ENCODE measurements at places on chromosomes 2 and 18.
A peak's percentile ranks its signal among the peaks of the same experiment; 100 is the strongest.

- no peak for DNase-seq
These were observed 107.2 kb downstream of the GALNT1 start for GRCh38 chr18:35688757-35689156.

- no peak for DNase-seq
These were observed 320.7 kb downstream of the MTX2 start for GRCh38 chr2:176589825-176590440.

DNA sequence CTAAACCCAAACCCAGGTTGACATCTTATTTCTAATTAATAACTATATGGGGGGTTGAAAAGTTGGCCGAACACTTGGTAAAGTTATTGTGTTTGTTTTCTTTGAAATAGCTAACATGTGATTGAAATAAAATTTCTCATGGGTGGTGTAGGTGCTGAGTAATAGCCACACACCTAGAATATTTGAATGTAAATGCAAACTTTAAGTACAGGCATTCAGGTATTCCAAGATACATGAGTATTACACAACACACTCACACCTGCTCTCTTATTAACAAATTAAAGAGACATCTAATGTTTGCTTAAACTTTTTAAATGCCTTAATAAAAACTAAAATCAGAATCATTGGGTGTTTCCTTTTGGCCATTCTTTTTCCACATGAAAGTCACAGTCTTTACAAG, 165.5 kb downstream of the EHBP1 start:
- DNase-seq = no peak

DNA sequence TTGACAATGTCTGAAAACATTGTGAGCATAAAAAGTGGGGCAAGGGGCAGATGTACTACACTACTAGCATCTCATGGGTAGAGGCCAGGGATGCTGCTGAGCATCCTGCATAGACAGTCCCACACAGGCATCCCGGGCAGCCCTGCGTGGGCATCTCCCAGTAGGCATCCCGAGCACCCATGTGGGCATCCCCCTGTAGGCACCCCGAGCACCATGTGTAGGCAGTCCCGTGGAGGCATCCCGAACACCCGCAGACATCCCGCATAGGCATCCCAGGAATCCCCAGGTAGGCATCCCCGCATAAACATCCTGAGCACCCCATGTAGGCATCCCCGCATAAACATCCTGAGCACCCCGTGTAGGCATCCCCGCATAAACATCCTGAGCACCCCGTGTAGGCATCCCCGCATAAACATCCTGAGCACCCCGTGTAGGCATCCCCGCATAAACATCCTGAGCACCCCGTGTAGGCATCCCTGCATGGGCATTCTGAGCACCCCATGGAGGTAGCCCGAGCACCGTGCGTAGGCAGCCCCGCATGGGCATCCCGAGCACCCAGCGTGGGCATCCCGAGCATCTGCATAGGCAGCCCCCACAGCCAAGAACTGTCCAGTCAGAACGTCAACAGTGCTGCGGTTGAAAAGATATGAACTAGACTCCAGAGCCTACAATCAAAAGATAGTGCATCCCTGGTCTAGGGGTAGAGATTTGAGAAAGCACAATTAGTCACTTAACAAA, 273.5 kb downstream of the NBAS start:
- DNase-seq = no peak

DNA sequence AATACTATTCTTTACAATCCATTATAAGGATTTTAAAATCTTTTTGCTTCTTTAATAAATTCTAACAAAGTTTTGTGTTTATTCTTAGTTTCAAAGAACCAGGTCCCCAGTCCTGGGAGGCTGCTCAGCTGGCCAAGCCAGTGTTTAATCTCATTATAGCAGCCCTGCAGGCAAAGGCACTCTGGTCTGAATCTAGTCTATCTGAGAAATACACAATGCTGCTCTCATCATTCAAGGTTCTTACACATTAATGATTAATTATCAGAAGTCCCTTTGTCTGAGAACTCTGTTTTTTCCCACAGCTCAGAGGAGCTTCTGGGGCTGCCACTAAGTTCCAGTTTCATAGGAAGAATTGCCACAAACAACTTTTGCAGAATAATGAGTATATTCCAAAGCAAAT, 27.7 kb downstream of the KCTD18 start:
- DNase-seq = no peak

GRCh38 chr2:18792226-18792629, 202.9 kb upstream of the NT5C1B start:
- no peak for DNase-seq

- peak; percentile 30 for DNase-seq
These were observed 45.2 kb downstream of the ADNP2 start for GRCh38 chr18:80154293-80154692.

GRCh38 chr2:163613266-163613731, 122.5 kb downstream of the FIGN start:
- DNase-seq = no peak

DNA sequence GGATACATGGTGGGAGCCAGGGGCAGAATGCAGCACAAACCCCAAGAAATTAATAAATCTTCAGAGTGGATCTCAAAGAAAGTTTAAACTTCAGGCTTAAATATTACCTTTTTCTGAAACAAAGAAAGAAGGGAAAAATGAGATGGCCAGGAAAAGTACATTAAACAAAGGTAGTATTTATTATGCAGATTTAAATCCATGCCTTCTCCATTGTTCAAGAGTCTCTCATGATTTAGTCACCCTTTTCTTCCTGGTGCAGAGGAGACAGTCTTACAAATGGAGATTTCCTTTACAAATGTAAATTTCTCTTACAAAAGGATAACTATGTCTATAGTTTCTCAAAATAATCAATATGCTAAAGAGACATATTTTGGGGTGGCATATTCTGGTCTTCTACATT, 33.4 kb upstream of the PPM1B start:
- no peak for DNase-seq

DNA sequence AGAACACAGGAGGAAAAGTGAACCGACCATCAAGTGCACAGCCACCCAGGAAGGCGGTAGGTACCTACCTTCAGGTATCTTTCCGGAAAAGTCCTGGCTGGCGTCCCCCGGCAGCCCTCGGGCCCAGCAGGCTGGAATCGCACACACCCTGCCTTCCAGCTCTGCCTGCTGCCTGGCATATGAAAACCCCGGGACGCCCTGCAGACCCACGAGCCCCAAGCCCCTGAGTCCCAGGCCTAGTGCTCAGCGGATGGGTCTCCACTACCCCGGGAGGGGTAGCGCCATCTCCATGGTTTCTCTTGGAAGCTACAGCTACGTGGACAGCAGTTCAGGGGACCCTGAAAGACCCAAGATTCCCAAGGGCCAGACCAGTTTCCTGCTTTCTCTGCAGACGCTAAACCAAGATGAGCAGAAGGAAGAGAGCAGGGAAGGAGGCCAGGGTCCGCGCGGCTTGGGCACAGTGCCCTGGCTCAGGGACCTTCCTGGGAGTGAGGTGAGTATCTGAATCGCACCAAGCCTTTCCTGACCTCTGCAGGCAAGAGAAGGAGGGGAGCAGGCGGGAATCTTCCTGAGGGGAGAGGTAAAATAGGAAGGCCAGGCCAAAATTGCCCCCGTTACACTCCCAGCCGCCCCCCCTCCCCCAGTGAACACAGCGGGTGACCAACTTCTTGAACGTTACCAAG, 80.4 kb downstream of the ARHGEF4 start:
- DNase-seq = no peak

GRCh38 chr18:70523792-70524182, 234.9 kb downstream of the SOCS6 start:
- no peak for DNase-seq

GRCh38 chr2:52036024-52036423, 1004.1 kb upstream of the NRXN1 start:
- no peak for DNase-seq

GRCh38 chr2:118014492-118014824, 588 bp upstream of the CCDC93 start:
- no peak for DNase-seq

DNA sequence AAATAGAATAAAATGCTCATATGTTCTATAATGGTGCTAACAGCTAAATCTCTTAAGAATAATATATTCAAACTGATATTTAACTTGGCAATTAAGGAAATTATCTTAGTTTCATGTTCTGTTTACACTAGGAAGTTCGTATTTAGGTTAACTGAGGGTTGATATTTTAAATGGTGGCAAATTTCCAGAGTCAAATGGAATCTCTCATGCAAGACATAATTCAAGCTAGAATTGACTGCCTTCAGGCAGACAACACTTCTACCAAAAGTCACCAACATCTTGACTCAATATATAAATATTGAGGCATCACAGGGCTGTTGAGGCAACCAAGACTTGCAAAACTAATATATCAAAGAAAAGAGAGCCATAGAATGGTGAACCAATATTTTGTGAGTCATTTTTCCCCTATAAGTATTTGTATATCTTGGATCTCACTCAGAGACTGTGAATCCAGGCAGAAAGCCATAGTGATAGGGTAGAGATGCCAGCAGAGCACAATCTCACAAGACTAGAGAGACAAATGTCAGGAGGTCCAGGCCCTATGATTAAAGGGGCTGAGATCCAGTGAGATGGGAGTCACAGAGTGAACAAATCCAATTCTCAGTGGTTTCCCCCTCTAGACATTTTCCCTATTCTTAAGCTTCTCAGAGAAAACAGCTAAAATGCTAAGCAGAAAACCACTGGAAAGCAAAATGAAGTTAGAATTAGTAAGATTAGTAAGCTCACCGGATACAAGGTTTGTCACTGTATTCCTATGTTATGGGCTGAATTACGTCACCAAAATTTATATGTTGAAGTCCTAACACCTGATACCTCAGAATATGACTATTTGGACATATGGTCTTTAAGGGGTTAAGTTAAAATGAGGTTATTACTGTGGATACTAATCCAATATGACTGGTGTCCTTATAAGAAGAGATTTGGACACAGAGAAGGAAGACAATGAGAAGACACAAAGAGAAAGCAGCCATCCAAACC, 358.2 kb upstream of the UBE2E3 start:
- DNase-seq = no peak

- no peak for DNase-seq
These were observed 447.9 kb downstream of the IRS1 start for GRCh38 chr2:226351711-226352110.

DNA sequence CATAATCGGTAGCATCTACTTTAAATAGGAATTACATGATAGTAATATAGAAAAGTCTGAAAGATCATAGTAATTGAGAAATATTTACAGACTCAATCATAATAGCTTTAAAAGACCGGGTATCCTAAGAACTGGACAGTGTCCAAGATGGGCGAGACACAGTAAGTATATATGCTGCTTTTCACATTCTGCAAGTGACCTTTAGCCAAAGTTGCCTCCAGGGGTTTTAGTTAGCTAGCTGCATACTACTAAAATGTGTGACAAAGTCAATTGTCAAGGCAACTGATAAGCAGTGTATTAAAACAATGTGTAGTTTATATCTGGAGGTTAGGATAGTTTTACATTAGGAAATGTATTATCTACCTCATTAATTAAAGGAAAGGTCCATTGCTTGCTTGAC, 24.6 kb downstream of the CD302 start:
- DNase-seq = no peak

- no peak for DNase-seq
These were observed 292.0 kb downstream of the PRKCE start for GRCh38 chr2:45943219-45944044.

- no peak for DNase-seq
These were observed 230.4 kb upstream of the HS6ST1 start for GRCh38 chr2:128549094-128549493.

- DNase-seq = no peak
These were observed 13.7 kb upstream of the FOSL2 start for GRCh38 chr2:28378679-28379584.

- no peak for DNase-seq
These were observed 78.1 kb downstream of the ASAP2 start for GRCh38 chr2:9284521-9285297.

DNA sequence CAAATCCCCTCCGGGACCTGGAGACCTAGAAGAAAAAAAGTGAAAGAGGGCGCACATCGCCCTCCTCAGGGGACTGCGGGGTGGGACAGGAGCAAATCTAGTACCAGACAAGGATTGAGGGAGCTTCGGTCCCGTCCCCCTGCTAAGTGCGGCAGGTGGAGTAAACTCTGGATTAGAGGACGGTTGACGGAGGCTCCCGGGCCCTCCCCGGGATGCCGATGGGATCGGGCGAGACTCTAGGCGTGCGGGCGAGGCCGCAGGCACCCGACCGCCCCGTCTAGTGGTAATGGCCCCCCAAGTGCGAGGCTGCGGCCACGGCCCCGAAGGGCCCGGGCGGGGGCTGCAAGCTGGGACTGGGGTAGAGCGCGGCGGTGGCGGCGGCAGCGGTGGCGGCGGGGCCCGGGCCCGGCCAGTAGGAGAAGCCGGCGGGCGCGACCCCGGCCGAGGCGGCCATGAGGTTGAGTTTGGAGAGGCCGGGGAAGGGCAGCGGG, 3.5 kb downstream of the FEV start:
- no peak for DNase-seq

GRCh38 chr2:42101206-42102023, 53.6 kb downstream of the PKDCC start:
- peak; percentile 64 for DNase-seq

- no peak for DNase-seq
These were observed 250.8 kb upstream of the ZEB2 start for GRCh38 chr2:144770616-144771230.

DNA sequence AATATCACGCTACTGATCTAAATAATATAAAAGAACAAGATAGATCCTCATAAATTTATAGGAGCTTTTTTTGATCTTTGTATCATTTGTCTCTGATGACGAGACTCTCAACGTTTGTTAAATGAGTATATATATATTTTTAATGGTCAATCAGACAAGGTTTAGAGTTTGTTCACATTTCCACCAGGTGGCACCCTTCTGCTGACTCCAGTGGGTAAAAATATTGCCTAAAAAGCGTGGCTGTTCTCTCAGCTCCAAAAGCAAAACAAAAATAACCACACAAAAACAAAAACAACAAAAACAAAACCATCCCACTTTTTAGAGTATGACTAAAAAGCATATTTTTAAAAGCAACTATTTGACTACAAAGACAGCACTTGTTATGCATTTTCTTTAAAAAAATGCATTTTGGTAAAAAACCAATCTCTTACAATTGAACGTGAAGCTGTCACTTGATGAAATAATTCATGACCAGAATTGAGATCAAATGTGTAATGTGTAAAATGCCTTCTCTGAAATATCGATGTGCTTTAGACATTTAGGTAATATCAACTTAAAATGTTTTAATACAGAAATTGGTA, 723.2 kb downstream of the DPP10 start:
- DNase-seq = no peak

GRCh38 chr2:181105562-181105961, 125.2 kb downstream of the UBE2E3 start:
- no peak for DNase-seq

- no peak for DNase-seq
These were observed 28.1 kb downstream of the PTPN2 start for GRCh38 chr18:12855916-12856315.
